ENCODE measurements at places on chromosomes 4 and X.

GRCh38 chrX:117743469-117744251 lies 372.9 kb downstream of the KLHL13 start:
- DNase-seq: no peak

DNA sequence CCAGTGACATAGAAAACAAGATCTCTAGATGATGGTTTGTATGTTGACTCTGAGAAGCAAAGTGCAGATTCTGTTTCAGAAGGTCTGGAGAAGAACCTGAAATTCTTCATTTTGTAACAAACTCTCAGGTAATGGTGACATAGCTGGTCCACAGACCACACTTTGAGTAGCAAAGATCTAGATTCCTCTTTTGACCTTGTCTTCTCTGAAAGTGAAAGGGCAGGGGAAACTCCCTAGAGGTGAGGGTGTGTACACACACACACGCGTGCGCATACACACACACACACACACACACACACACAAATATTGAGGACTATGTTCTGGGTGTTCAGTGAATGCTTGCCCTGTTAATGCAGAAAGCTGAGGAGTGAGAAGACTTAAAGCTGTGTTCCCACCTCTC lies 110.1 kb downstream of the NHSL2 start:
- no peak for DNase-seq

DNA sequence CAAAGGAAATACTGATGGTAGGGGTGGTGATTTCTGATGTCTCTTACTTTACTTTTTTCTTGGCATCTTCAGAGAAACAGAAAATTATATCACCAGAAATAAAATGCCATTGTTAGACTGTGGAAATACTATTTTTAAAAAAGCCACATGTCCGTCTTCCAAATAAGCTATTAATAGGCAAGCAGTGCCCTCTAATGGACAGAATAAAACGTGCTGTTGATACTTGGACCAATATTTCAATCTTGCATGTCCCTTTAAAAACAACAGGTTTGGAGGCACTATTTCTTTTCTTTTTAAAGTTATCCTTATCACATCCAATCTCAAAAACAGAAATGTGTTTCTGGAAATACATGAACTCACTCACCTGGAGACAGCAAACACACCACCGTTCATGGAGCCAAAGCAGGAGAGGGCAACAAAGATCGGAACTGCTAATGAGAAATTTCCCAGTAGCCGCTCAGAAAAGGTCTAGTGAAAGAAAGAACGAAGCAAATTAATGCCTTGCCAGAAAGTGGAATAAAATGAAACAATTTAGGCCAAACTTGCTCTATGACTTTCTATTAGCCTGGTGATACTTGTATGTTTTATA lies 59.2 kb downstream of the SLC7A11 start:
- DNase-seq: no peak

- no peak for DNase-seq
These were observed 2.8 kb upstream of the TENM3 start for GRCh38 chr4:182240161-182241130.

GRCh38 chrX:9659571-9660195 lies 106.0 kb downstream of the GPR143 start:
- DNase-seq: no peak

DNA sequence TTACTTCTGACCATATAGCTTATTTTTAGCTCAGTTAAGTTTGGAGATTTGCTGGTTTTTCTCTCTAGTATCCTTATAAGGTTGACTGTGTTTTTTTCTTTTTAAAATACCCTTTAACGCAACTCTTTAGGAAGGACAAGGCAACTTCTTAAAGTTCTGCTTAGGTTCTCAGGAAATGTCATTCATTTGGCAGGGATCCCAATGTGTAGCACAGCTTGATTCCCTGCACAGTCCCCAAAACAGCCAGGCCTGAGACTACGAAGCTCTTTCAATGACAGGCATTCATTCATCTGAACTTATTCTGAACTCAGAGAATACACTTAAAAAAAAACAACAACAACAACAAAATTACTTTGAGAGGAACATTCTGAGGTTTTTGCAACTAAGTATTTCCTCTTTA lies 1765.8 kb downstream of the PCDH7 start:
- DNase-seq: no peak

DNA sequence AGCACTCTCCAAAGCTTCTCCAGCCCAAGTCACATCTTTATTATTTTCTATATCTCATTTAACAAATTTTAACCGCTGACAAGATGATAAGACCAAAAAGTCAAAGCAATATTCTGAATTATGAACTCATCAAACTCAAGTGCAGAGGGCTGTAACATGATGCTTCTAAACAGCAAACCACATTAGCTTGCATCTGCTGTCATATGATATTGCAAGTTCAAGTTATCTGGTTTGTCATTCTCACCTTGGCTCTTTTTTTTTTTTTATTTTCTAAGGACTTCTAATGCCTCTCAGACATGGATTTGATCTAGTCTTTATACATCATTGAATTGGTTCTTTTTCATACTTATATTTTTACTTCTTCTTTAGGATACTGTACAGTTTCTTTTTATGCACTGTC lies 93.4 kb downstream of the SLC10A7 start:
- DNase-seq: no peak

DNA sequence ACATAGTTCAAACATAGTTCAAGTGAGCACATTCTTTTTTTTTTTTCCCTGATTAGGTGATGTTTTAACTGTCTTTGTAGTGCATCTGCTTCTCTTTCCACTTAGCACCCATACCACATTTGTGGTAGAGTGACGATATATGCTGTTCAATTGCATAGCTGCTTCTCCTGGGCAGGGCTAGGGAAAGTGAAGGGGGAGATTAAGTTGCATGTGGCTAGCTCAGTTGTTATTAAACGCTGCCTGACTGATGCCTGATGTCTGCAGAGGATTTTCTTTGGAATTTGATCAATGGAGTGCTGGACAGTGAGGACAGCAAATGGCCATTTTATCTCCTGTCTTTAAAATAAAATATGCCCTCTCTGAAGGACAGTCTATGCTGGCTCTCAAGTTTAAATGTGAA lies 63.7 kb downstream of the ANK2 start:
- DNase-seq: no peak

- DNase-seq: no peak
These were observed 28.7 kb downstream of the SEC24B start for GRCh38 chr4:109462297-109462696.

GRCh38 chrX:776061-776460 lies 145.5 kb downstream of the SHOX start:
- DNase-seq: no peak

Data from stimulated activated CD8-positive, alpha-beta memory T cell treated with anti-CD3 and anti-CD28 coated beads, Interleukin-15, amount 100 ng/mL, for 24 hours (primary cell).